LHCN-M2 (cell line): ENCODE measurements at places on chromosomes 4 and X.

DNA sequence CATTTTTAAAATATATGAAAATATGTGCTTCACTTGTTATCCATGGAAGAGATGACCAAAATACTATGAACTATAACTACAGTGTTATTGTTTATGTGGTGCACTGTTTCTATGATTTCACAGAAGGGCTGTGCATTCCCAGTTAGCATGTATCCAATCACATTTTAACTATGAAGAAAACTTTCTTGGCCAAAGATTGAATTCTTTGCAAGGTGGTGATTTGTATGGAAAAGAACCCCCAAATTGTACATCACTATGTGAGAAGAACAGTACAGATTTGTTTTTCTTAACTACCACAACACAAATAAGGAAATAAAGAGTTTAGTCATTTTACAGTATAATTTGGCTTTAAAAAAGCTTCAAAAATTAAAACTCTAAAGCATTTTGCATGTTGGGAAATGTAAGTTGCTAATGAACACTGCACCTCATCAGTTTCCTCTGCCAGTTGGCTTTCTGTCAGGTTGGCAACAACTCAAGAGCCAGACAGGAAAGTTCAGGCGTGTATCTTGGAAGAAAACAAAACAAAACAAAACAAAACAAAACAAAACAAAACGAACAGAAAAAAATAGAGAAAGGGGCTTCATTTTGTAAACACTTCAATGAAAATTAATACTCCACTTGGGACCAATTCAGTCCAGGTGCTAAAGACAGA lies 237.0 kb downstream of the SCFD2 start:
- no peak for DNase-seq

DNA sequence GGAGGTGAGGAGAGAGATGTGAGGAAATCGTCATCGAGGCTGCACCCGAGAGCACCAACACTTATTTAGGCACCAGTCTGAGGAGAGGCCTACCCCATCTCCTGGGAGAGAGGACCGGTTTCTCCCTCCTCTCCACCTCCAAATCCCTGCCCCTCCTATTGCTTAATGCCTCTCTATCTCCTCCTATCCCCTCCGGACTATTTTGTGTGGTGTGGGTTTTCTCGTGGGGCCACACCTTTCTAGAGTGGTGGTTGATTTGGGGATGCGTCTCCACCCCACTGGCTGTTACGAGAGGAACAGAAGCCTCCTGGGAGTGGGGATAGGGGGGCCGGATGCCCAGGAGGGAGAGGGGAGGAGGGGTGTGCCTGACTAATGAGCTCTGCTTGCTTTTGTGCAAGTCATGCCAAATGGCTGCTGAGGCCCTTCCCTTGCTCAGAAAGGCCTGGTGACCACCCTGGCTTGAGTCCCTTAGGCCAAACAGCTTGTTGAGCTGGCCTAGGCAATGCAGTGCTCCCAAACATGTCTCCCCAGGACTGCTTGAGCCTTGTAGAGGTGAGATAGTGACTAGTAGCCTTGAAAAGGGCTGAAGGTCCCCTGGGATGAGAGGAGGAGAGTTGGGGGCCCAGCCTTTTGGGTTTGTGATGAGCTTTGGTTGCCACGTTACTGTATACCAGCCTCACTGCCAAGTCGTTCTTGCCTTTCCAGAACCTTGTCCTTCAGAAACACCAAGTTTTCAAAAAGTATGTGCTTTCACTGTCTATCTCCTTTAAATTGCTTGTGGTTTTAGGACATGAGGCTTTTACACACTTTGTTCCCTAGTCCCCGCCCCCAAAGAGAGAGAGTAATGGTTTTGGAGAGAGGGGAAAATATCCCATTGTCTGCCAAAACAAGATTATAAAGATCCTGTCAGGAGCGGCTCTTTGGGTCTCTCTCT lies 1.2 kb downstream of the MSN start:
- DNase-seq: peak; percentile 83

- no peak for DNase-seq
Measured at GRCh38 chr4:16745009-16745635, 153.3 kb downstream of the LDB2 start.

GRCh38 chr4:32133141-32133540 lies 1413.0 kb downstream of the PCDH7 start:
- DNase-seq: no peak

DNA sequence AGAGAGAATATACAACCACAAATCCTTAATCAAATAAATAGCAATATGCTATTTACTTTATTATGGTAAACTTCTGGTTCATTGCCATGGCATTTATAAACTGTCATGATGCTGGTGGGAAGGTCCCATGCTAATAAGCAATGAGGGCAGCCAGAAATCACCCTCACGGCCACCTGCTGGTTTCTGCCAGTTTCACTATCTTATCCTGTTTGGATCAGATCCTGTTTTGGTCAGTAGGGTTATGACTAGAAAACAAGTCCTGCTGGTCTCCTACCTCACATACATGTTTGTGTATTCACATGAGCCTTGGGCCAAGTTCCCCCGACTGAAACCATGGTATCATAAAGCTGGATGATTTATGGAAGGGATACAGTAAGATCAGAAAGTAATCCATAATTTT lies 28.1 kb downstream of the XAGE5 start:
- DNase-seq: no peak

GRCh38 chrX:150036641-150037040 lies 98.3 kb upstream of the EOLA2 start:
- no peak for DNase-seq

DNA sequence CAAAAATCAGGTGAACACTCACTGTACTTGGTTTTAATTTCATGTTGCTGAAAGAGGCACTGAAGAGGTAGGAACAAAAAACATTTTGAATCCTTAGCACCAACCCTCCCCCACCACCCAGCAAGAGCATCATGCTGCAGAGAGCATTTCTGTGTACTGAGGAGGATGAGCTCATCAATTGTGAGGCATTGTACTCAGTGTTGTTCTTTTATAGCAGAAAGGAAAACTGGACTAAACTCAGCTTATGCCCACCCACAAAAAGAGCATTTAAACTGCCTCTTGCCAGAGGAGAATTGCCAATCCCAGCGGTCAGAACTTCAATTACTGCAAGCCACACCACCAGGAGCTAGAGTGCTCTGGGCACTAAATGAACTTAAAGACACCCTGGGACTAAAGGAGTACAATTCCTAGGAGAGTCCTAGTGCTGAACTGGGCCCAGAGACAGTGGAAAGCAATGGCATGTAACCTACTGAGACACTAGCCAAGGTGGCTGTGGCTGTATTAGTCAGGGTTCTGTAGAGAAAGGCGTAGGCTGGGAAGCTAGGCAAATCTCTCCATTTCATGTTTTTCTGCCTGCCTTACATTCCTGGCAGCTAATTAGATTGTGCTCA lies 280.7 kb upstream of the KLHL4 start:
- DNase-seq: no peak

DNA sequence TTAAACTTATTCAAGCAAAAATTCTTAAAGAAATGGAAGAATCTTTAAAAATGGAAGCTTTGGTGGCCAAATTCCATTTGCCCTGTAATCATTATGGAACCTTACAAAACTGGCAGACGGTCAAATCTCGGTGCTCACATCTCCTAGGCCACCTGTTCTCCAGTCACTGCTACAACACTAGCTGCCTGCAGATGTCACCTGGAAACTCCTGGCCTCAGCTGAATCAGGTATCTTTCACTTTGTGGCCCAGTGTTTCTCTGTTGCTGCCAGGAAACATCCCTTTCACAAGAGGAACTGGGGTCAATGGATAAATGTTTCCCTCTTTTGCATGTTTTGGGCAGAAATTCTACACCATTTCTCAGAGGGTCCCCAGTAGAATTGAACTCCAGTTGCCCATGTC lies 4.2 kb upstream of the CXCL3 start:
- DNase-seq: no peak

DNA sequence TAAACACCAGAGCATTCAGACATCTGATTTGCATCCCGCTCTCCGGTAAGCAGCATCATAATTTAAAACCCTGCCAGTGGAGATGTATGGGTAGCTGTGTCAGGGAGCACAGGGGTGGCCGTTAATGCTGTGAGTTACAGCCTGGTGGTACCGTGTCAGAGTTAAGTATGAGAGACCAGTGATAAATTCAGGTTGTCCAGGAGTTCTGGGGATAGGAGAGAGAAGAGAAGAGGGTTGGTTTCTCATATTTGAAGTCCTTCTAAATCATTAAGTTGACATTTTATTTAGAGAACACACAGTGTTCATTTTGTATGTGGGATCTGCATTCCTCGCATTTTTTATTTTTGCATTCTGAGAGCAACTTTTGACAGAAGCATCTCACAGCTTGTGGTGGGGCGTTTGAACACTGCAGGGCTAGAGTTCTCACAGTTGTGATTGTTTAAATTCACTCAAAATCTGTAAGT lies 157.6 kb downstream of the DCLK2 start:
- no peak for DNase-seq

DNA sequence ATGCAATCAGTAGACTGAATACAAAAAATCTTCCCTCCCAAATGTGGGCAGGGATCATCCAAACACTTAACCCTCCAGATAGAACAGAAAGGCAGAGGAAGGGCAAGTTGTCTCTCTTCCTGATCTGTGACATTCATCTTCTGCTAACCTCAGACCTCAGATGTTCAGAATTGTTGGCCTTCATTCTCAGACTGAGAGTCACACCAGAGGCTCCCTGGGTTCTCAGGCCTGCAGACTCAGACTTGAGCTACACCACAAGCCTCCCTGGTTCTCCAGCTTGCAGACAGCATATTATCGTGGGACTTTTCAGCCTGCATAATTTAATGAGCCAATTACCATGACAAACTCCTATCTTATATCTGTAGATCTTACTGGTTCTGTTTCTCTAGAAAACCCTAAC lies 1471.6 kb upstream of the ADGRL3 start:
- DNase-seq: no peak

GRCh38 chrX:31179203-31179602 lies 107.4 kb upstream of the FTHL17 start:
- DNase-seq: no peak

GRCh38 chr4:56752985-56753384 lies 68.5 kb downstream of the SPINK2 start:
- DNase-seq: no peak

DNA sequence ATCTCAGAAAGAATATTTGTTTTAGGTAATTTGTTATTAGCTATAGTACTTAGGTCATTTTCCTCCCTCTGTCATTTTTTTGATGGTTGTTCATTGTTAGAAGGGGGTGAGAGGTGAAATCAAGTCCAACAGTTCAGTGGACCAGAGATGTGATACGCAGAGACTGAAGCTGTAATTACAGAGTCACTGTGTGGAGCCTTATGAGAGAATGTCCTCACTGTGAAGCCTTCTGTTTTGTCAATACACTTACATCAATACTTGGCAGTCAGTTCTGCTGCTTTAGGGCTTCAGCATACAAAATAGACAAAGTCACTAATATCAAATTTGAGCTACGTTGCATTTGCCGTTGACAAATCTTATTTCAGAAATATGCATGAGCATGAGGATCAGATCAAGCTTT lies 692.5 kb downstream of the C4orf33 start:
- no peak for DNase-seq

- DNase-seq: no peak
Measured at GRCh38 chrX:129830494-129830893, 13.2 kb downstream of the ZDHHC9 start.

DNA sequence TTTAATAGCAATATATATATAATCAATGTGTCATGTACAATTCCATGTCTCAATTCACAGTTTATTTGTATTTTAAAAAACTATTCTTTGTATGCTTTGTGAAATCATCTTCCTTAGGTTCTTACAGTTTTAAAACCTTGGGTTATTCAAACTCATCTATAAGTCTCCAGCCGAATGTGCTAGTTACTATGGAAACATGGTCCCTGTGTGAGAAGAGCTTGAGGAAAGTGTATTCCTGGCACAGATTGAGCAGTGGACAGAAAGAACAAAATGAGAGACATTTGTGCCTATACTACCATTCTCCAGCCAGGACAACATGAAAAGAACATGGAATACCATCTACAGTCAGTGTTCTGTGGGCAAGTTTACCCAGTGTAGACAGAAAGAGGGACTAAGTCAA lies 103.4 kb downstream of the EFHC2 start:
- DNase-seq: no peak

- DNase-seq: peak; percentile 40
Measured at GRCh38 chrX:45196701-45197100, 4.0 kb downstream of the DIPK2B start.

DNA sequence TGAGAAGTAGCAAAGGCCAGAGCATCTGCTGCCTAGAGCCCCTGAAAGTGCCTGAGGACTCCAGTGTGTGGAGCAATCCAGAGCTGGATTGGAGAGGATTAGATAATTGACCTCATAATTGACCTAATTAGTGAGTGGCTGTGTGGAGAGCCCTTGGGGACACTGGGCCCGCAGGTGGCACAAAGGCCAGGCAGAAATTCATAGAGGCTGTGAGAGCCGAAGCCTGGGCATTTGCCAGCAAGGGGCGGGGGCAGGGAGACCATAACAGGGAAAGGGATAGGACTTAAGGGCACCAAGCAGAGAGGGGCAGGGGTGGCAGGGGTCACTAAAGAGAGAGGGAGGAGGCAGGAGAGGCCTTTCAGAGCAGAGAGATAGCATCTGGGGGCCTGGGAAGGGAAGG lies 45.3 kb downstream of the EFNB1 start:
- no peak for DNase-seq
